ENCODE measurements at places on chromosomes 5 and 9.

- DNase-seq: peak; percentile 26
These were observed 148.3 kb downstream of the CMYA5 start for GRCh38 chr5:79837761-79838551.

- DNase-seq: no peak
These were observed 42.2 kb downstream of the PTPN3 start for GRCh38 chr9:109455861-109456260.

- no peak for DNase-seq
These were observed 201.2 kb upstream of the IER5L start for GRCh38 chr9:129379181-129379836.

DNA sequence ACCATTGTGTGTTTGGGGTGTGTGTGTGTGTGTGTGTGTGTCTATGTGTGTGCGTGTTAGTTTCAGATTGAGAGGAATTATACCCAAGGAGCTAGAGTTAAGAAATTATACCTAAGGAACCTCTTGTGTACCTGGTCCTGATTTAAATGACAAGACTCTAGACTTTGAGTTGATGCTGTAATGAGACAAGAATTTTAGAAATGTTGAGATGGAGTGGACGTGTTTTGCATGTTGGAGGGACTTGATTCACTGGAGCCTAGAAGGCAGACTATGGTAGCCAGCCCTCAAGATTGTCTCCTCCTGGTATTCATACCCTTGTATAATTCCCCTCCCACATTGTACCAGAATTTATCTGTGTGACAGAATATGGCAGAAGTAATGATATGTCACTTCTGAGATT, 52.4 kb upstream of the HSPB3 start:
- no peak for DNase-seq

- no peak for DNase-seq
These were observed 120.0 kb downstream of the HMHB1 start for GRCh38 chr5:143931986-143932385.
